ENCODE measurements at places on chromosomes 3 and 15.

DNA sequence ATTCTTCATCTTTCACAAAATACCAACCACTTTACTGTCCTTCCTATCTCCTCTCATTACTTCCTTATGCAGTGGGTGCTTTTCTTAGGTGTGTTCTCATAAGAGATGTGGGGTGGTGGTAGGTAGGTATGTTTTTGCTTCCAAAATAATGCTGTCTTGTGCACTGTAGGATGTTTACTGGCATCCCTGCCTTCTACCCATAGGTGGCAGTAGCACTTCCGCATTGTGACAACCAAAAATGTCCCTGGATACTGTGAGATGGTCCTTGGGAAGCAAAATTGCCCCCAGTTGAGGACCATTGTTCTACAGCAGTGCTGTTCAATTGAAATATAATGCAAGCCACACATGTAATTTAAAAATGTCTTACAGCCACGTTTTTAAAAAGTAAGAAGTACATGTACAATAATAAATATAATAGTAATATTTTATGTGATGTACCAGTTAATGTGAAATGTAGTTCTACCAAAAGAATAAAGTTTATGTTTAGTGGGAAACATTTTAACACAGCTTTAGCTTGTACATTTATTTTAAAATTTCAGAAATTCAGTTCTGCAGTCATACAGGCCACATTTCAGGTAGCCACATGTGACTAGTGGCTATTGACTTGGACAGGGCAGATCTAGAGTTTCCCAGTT lies 75.2 kb downstream of the NEO1 start:
- DNase-seq = peak; percentile 28

DNA sequence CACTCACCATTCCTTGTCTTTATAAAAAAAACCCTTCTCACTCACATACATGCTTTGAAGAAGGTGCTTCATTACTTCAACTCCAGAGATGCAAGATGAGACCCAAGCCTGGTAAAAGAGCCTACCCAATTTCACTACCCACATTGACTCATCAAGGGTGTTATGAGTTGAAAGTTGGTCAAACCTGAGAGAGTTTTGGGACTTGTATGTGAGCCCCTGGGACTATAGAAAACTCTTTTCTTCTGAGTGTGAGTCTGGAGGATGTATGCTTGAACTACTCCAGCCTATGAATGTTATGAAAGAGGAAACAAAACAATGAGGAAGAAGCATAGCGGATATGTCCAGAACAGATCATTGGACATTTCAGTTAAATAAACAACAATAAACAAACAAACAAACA lies 106.5 kb upstream of the SATB1 start:
- DNase-seq = no peak

GRCh38 chr15:74337607-74338211 lies 29.7 kb downstream of the CYP11A1 start:
- no peak for DNase-seq

- DNase-seq = peak; percentile 25
Observed at GRCh38 chr15:28899061-28899738, 13.4 kb downstream of the APBA2 start.

- no peak for DNase-seq
Observed at GRCh38 chr15:78110096-78110495, 17.7 kb downstream of the SH2D7 start.

Data from H7 (cell line).